ENCODE measurements at places on chromosomes 2 and 18.

GRCh38 chr2:31877008-31877407 lies 133.8 kb downstream of the MEMO1 start:
- DNase-seq: no peak

DNA sequence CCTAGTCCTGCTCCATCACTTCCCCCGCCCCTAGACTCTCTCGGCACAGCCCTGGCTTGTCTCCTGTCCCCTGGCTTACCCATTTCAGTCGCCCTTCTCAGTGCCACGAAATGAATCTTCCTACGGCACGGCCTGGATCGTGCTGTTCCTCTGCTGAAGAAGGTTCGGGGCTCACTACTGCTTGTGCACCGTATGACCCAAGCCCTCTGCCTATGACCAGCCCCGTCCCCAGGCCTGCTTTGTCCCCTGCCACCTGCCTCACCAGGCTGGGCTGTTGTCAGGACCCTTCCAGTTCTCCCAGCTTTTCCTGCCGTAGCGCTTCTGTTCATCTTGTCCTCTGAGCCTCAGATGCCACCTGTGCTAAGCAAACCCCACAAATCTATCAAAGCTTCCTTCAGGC lies 13.9 kb downstream of the CHMP1B start:
- DNase-seq: no peak

- DNase-seq: no peak
These were observed 329.7 kb upstream of the NRP2 start for GRCh38 chr2:205352593-205352992.

DNA sequence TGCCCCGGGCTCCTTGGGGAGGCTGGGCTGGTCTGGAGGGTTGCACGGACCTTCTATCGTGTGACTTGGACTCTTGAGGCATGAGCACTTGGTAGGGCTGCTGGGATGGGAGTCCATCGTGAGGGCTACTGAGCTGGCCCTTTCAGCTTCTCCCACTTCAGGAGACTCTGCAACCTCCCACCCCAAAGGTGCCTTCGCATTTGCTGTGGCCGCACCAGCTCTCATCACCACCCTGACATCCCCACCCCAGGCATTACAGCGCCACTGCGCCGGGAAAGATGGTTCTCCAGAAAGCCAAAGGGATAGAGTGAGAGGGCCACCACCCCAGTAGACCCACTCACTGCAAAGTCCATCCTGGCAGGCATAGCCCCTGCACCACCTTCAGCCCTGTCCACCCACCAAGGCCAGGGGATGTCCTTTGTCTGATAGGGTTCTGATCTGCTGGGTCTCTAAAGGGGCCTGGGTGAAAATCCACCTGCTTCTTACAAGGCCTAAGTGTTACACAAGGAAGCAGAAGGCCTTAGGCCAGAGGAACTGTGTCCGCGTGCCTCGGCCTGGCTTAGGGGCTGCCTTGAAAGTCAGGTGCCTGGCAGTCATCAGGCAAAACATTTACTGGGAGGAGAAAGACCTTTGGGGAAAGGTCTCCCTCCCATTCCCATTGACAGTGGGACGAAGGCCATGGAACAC lies 5.1 kb downstream of the EHD3 start:
- DNase-seq: no peak

DNA sequence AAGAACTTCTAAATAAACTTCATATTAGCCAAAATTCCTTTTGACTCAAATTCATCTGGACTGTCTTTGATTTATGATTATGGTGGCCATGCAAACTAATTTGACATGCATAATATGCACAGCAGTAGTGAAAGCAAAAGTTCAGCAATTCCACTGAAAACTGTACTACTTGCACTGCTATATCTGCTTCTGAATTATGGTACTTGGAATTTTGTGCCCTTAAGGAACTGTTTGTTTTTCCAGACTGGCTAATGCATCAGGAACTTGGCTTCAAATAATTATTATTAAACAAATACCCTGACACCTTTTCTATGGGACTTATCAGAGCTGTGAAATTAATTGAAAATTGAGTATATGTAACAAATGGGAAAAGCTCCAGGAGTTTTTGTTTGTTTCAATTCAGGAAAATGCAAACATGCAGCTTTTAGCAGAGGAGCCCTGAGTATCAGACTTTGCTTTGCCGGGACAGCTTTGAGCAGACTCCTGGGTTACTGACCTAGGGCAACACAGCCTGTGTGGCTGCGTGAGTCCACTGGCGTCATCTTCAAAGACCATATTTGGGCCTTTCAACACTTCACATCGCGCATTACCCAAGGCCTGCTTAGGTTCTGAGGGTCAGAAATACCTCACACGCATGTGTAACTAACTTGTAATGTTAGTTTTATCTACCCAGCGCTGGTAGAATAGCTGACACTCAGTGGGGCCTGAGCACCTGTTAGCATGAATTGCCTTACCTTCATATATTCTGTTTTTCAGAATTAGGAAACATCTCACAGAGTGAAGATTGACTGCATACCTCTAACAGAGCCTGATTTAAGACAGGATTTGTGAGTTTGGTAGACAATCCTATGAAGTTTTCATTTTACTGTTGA lies 35.4 kb downstream of the CFAP221 start:
- DNase-seq: no peak

GRCh38 chr18:48851599-48851960 lies 99.2 kb downstream of the SMAD7 start:
- no peak for DNase-seq

Data from CD4-positive, alpha-beta T cell treated with Interleukin-21 for 1 hour (primary cell).